Esophagus squamous epithelium (tissue), 5 donors: ENCODE measurements at places on chromosomes 12 and 14.

GRCh38 chr14:65434216-65434850, 21.8 kb downstream of the FUT8 start:
- DNase-seq: no peak

- no peak for DNase-seq
Observed at GRCh38 chr12:71158361-71158882, 623 bp upstream of the TSPAN8 start.

DNA sequence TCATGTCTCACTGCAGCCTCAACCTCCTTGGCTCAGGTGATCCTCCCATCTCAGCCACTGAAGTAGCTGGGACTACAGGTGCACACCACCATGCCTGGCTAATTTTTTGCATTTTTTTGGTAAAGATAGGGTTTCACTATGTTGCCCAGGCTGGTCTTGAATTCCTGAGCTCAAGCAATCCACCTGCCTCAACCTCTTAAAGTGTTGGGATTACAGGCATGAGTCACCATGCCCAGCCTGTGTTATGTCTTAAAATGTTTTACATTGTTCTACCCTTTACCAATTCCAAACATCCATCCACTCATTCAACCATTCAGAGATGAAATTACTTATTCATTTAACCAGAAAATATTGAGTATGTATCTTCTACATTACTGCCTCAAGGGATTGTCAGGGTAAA, 111.6 kb upstream of the BTG1 start:
- no peak for DNase-seq

DNA sequence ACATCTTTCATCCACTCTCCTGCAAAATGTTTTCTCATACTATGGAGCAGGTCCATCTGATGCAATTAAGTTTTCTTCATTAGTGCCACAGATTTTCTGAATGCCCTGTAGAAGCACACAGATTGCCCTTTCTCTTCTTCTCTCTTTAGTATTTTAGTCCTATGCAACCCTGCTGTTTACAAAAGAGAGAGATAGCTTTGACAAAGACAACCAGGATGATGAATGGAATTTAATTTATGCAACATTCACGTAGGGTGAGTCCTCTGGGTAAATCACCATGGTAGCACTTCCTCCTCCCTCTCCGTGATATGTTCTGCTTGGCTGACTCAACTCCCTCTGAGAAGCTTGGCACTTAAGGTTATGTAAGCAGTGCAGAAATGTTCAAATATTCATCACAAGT, 400.9 kb upstream of the PDE3A start:
- DNase-seq: no peak

- no peak for DNase-seq
Observed at GRCh38 chr14:34338056-34338455, 124.0 kb downstream of the SPTSSA start.

DNA sequence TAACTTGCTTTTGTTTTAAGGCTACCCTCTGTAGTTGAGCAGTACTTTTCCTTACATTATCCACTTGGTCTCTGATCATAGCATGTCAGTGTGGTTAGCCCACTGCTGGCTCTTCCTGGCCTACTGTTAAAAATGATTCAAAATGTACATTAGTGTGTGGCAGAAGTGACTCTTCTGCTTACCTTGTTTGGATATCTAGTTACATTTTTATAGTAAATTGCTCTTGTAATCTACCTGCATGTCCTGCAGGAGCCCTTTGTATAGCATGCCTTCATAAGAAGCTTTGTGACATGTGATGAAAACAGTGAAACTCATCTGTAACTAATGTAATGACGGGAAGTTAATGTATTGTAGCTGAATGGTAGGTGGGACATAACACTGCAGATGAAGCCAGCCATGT, 8.1 kb downstream of the SPATS2 start:
- DNase-seq: no peak

DNA sequence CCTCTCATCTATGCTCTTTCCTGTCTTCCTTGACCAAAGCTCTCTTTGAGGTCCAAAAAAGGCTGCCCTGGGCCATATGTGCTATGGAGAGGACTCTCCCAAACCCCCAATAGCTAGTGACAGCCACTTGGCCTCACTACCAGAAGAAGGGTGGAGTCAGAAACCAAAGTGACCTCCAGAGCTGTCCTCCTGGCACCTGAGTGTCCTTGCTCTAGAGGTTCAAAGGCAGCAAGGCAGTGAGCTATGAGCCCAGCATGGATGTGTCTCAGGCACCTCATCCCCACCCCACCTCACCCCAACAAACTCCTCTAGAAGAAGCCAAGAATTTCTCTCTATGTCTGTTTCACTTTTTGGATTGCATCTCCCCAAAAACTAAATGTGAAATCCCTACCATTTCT, 4.1 kb upstream of the AQP5 start:
- DNase-seq: no peak

- DNase-seq: no peak
Observed at GRCh38 chr12:52798671-52799504, 3.0 kb upstream of the KRT3 start.

DNA sequence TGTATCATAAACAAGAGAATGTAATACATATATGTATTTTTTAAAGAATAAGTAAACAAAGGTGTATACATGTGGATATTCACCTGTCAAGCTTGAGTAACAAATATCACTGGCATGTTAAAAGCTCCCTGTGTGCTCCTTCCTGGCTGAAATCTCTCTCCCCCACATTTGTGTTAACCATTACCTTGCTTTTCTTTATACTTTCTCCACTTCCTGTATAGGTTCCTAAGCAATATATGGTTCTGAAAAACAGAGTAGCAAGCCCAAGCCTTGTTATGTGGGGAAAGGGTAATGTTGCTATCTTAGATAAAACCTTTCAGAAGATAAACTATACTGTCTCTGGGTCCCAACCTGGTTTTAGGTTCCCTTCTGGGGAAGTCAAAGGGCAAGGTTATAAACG, 32.3 kb upstream of the TBC1D30 start:
- no peak for DNase-seq

DNA sequence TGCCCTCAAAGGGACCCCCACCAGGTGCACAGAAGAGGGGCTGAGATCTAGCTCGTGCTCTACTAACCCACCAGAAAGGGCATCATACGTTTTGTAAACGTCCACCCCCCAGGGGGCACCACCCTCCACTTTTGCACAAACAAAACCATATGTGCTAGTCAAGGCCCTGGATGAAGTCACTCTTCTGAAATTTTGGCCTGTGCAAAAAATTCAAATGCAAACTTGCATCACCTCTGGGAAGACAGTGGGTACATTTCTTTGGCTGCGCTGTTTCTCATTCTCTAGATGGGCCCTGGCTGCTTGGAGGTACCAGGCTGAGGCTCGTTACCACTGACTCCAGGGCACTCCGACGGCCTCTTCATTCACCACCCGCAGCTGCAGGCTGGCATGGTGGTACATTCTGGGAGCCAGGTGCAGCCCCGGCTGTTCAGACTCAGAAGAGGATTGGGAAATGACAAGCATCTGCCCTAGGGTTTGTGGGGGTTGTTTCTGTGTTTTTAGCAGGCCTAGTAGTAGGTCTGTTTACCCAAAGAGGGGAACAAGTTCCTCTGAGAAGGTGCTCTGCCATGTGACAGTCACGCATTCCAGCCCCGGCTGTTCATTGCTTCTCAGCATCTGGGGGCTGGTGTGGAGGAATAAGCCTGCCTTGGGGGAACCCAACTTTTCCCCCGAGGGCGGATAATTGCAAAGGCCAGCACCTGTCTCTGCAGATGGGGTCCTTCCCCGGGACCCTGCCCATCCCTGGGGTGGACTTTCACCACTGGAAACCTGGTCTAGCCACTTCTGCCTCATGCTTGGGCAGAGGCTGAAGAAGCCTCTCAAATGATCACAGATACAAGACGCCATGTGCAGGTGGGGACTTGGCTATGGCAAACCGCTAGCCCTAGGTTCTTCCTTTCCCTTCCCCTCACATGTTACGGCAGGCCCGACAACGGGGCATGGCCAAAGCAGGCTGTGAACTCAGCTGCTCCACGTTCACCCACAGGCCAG, 147.6 kb downstream of the DPF3 start:
- no peak for DNase-seq

GRCh38 chr12:93139028-93139665, 210.1 kb upstream of the EEA1 start:
- DNase-seq: no peak
